ENCODE measurements at places on chromosomes 2 and 18.

- no peak for DNase-seq
These were observed 107.2 kb upstream of the SMAD2 start for GRCh38 chr18:48037481-48038271.

DNA sequence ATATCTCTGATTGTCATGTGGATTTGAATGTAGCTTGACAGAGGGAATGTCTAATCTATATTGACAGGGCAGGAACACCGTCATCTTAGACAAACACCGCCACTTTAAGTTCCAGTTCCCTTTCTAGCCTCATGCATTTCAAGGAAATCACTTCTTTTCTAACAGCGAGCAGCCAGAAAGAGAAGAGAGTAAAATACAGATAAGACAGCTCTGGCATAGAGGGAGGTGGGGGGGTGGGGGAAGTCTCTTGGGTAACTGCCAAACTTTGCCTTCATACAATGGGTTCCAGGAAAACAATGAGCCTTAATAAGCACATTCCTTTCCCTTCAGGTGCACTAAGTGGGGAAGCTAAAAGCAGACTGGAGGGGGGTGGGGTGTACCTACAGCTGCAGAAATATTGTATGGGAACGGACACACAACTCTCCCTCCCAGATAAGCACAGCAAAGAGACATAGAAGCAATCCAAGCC is 37.2 kb downstream of the CASP10 start:
- DNase-seq = no peak

DNA sequence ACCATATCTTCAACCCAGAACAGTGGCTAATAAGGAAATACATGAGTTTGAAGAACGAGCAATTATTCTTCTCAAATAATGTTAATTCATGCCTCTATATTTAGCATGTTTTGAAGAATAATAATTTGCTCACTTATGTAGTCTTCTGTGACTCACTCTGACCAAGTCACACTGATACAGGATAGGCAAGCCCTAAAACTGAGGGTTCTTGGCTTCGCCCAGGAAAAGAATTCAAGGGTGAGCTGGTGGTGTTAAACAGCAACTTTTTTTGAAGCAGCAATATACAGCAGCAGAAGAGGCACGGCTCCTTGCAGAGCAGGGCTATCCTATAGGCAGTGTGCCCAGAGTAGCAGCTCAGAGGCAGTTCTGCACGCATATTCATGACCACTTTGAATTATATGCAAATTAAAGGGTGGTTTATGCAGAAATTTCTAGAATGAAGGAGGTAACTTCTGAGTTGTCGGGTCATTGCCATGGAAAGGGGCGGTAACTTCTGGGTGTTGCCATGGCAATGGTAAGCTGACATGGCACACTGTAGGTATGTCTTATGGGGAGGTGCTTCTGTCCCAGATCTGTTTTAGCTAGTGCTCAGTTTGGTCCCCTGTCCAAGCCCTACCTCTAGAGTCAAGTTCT is 200.6 kb downstream of the RND3 start:
- DNase-seq = no peak

DNA sequence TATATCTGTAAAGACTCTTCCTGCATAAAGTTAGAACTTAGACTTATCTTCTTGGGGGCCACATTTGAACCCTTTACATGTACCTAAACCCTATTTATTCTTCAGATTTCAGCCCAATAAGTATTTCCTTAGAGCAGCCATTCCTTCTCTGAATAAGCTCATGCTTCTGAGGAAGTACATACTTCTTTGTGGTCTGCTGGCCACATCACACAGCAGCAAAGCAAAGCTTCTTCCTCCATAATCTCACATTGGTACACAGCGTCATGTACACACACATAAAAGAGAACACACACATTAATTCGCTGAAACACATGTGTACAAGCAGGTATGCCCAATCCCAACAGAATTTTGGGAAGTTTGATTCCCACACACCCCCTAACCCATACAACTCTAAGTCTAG is 331.0 kb downstream of the CDH2 start:
- DNase-seq = no peak

GRCh38 chr2:150491430-150491829 is 4.0 kb upstream of the RND3 start:
- no peak for DNase-seq

DNA sequence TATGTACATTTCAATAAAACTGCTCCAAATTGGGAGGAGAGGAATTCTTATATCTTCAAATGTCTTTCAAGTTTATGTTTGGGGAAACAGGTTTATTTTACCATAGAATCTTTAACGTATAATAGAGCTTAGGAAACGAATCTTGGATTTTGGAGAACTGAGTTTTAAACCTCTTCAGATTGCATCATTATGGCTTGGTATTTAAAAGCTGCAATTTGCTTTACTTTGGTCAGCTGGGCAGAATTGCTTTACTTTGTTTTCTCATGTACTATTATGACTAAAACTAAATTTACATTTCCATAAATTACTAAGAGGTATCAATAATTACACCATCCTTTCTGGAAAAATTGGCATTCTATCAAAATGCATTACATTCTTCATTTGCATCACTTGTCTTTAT is 54.6 kb downstream of the BAZ2B start:
- DNase-seq = no peak

DNA sequence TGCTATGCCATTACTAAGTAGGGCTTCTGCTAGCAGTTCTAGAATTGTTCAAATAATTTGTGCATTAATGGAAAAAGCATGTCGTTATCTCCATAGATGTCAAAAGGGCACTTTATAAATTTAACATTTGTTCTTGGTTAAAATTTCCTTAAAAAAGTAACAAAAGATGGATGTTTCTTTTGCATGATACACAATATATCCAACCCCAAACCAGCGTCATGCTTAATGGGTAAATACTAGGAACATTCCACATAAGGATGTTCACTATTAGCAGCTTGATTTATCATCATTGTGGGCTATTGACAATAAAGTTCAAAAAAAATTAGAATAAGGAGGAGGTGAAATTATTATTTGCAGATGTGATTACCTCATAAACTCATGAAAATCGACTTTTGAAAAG is 79.7 kb downstream of the GREB1L start:
- DNase-seq = no peak

DNA sequence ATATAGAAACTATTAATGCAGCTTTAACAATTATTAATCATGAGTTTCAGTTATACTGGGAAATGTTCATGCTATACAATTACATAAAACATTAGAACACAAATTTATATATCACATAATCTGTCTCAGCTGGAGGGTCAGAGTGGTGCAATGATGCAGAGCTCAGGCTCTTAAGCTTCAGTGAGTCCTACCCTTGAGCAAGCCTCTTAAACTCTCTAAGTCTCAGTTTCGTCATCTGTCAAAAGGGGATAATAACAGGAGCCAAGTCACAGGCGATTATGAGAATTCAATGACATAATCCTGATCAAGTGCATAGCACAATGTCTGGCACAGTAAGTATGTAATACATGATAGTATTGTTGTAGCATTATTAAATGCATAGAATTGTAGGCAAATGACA is 46.0 kb downstream of the LAMA1 start:
- DNase-seq = no peak

GRCh38 chr2:227326783-227327182 is 1.7 kb downstream of the MFF start:
- no peak for DNase-seq

DNA sequence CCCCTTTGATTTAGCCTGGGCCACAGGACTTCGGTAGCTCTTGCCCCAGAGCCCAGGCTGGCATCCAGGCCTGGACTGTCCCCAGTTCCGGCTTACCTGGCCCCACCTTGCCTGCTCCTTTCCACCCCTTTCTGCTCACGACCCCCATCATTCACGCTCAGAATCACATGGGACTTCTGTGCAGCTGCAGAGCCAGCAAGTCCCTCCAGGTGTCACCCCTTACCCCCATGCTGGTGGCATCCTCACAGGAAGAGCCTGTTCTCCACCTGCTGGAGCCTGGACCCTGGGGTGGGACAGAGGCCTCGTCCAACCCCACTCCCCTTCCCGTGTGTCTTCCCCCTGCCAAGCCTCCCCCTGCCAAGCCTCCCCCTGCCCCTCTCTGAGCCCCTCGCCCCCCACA is 7.9 kb upstream of the KCNIP3 start:
- DNase-seq = no peak

- no peak for DNase-seq
These were observed 3.4 kb downstream of the RPS27A start for GRCh38 chr2:55235724-55236538.

DNA sequence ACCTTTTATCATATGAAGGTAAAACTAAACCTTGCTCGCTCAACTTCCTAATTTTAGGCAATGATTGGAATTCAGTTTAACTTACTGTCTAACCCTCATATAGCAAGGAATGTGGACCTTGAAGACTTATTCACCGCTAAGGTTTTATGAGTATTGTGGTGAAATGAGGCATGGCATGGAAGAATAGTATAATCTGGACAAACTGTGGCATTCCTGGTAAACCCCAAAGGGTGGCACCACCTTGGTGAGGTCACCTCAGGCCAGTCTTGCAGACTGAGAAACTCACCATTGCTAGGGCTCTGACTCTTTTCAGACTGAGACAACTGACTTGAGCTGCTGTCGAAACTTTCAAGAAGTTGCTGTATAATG is 51.1 kb upstream of the EHBP1 start:
- DNase-seq = no peak

DNA sequence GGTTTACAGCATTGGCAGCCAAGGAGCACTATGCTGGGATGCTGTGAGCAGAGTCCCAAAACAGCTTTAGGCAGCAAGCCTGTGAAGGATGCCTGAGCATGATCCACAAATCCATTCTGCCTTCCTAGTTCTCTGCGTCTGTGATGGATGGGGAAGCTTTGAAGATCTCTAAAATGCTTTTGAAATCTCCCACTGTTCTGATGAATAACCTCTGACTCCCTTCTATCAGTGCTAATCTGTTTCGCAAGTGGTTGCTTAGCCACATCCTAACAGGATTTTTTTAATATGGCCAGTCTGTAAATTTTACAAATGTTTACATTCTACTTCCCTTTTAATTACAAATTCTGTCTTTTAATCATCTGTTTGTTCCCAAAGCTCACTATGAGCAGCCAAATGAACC is 319.2 kb downstream of the GULP1 start:
- no peak for DNase-seq

GRCh38 chr18:27931535-27931934 is 245.4 kb downstream of the CDH2 start:
- no peak for DNase-seq

DNA sequence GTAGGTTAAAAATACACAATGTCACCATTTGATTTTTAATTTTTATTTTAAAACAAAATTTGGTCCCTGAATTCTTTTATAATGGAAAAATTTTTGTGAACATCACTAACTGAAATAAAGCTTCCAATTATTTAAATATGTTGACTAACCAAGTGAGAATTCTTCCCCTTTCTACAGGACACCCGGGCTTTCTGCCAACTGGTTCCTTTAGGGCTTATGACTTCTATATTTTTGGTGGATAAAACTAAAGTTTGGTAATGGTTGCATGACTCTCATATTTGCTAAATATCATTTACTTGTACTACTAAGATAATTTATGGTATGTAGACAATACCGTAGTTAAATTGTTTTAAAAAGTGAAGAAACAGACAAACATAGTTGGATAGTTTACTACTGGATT is 291.0 kb upstream of the DOK6 start:
- no peak for DNase-seq

DNA sequence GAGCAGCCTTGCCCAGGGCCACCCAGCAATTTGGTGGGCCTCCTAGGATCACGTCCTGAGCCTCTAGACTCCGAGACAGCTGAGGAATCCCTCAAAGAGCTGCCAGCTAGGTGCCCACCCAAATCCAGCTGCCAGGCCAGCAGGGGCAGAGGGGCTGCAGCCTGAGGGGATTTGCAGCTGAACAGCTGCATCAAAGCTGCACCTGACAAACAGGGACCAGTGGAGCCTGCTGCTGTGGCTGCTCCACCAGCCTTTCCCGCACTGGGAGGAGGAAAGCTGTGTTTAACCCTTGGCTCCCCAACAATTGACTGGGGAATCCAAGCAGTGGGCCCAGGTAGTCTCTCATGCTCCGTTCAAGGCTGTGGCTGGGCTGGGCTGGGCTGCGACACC is 8.2 kb downstream of the ADRA2B start:
- DNase-seq = no peak

DNA sequence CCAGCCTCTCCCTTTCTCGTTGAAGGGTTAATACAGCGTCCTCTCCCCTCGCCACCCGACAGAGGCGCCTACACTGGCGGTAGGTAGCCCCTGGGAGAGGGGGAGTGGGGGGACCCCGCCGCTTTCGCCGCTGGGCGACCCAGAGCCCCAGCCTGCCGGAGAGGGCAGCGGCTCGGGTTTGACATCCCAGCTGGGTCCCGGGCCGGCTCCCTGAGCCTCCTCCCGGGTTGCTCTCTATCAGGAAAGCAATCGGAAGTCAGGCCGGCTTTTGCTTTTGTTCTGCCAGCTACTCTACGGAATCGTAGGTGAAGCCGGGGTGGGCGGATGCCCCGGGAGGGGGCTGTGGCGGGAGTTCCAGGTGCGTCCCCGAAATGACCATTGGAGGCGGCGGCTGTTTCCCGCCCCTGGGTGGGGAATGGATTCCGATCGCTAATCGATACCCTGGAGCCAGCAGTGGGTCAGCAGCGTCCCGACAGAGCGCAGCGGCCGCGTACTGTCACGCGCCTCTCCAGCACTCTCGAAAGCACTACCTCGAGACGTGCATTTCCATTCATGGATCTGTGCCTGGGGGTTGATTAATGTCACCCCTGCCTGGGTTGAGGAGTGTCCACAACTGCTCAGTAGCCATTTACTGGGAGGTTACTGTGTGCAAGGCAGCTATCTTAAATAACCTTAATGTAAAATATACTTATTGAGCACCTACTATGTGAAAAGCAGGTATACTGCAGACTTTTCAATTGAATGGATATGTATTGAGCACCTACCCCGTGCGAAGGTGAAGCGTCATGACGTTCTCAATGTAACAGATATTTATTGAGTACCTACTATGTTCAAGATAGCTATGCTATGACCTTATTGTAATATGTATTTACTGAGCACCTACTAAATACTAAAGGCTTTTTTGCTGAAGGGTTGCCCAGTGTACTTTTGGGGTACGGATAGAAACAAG is 1.1 kb downstream of the MAPK4 start:
- DNase-seq = no peak

GRCh38 chr2:106294182-106294581 is 100.1 kb upstream of the UXS1 start:
- no peak for DNase-seq

All from activated CD4-positive, alpha-beta memory T cell treated with anti-CD3 and anti-CD28 coated beads, Interleukin-2, amount 10 ng/mL, durations not matched to agents 7 days and 5 days (primary cell).